ENCODE measurements at places on chromosomes 7 and 10.

GRCh38 chr10:94546049-94546900, 687 bp downstream of the HELLS start:
- DNase-seq, result no peak

- peak; percentile 38 for DNase-seq
These were observed 27.8 kb downstream of the NKX2-3 start for GRCh38 chr10:99560277-99561126.

DNA sequence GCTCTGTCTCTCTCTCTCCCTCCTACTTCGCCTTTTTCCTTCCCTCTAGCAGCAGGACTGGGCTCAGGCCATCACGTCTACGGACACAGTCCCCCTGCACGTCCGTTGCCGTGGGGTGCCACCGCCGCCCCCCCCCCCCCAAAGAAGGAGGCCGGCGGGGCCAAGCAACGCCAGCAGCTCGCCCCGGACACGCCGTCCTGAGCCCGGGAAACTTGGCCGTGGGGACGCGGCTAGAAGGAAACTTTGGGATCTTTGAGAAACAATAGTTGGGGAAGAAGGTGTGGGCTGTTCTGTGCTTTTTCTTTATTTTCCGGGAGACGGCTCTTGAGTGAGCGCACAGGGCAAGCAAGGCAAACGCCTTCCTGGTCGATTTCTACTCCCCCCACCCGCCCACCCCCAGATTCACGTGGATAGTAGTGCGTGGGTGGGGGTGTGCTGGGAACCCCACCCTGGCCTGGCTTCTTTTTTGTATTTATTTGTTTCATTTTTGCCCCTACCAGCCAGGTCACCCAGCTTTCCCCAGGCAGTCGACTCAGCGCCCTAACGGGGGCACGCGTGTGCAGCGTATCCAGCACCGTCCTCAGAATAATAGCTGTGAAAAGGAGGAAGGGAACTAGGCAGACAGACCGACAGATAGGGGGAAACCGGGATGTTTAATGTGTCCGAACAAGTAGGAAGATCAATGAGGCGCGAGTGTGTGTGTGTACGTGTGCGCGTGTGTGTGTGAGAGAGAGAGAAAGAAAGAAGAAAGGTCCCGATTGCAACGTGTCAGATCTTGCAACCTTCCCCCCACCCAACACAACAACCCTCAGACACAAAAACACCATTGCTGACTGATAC, 1.4 kb downstream of the MXI1 start:
- peak; percentile 23 for DNase-seq

DNA sequence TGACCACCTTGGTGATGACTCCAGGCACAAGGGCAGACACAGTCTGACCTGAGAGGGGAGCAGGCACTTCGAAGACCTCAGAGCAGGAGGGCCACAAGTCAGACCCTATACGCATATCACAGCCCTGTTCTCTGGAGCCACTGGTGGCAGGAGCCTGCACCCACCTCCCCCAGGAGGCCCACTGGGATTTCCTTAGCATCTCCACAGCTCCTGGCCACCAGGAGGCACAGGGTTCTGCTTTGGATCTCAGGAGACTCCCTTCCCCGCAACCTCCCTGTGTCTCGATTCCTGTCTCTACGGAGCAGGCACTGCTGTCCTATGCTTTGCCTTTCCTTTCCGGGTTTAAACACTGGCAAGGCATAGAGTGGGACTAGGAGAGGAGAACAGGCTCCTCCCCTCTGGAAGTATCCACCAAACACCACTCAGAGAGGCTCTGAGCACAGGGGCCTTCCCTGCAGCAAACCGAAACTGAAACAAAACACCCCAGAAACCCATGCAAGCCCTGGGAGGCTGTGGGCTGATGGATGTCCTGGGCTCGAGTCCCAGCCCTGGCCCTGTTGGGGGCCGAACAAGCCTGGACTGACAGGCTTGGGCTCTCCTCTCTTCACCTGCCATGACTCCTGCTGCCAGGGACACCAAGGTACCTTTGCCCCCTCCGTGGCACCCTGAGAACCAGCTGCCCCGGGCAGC, 166.3 kb downstream of the NEURL1 start:
- DNase-seq, result peak; percentile 53

DNA sequence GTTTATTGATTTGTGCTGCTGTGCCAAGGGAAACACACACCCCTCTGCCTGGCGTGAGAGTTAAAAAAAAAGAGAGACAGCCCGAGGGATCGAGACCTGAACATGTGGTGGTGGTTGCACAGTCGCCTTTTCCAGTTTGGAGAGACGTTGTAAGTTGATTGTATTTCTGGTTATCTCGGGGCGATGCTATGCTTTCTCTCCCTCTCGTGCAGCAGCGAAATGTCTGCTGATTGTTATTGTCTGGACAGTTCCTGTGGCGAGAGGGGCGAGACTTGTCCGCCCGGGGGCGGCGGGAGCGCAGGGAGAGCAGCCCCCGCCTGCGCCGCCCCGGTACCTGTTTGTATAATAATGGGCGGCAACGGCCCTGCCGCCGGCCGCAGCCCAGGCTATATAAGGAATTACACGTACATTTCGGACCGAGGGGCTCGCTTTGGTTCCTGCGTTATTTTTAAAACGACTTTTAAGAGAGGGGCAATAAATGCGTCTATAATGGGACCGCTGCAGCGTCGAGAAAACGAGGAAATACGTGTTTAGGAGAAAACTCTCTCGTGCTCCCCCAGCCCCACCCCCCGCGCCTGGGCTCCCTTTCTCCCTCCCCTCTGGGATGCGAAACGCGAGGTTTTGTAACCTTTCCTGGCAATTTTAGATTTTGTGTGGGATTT, 1.7 kb downstream of the ZEB1 start:
- DNase-seq, result peak; percentile 22

DNA sequence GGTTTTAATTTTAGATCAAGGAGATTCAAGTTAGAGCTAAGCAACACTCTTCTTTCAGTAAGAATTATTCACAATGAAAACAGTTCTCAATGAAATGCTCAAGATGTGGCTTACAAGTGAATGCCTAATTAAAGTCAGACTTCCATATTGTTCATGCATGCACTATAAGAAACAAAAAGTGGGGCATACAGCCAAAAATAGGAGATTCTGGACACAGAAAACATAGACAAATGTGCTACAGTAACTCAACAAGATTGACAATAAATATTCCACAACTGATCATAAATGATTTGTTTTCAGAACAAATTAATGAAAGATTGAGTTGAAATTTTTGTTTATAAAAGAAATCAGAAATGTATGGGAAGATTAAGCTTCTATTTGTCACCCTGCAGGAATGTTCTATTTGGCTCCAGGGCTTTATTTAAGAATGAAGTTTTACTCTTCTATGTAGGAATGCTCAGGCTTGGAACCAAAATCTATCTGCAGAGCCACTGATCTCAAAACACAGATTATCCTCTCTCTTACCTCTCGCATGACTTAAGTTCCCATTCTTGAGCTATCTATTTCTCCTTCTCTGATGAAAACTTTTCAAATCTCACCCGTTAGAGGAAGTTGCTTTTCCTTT, 89.0 kb upstream of the PIP4K2A start:
- no peak for DNase-seq

GRCh38 chr7:128197989-128198580, 43.0 kb upstream of the LEP start:
- no peak for DNase-seq

- DNase-seq, result no peak
These were observed 127.7 kb downstream of the ITIH5 start for GRCh38 chr10:7538970-7539654.

DNA sequence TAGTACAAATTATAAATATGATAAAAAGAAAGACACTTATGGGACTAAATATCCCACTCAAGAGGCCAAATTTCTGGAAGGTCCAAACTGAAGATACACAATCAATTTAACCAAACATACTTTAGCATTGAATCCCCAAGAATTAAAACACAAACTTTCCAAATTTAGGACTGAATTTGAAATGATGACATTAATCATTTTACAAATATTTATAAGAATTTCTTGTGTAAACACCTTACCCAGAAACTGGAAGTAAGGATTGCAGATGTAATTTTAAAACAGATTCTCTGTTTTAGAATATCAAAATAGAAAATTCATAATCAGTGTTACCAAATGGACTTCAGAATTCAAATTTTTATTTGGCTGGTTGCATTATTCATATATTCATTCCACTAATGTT, 588.2 kb upstream of the KCND2 start:
- no peak for DNase-seq

DNA sequence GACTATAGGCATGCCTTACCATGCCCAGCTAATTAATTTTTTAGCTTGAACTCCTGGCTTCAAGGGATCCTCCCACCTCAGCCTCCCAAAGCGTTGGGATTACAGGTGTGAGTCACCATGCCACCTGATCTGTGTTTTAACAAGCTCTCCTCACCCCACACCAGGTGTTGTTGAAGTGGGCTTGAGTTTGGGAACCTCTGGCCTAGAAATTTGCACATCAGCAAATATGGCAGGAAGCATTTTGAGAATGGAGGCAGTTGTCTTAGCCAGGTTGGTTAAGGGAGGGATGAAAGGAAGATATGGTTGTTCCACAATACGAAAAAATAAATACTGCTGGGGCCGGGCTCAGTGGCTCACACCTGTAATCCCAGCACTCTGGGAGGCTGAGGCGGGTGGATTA, 433.1 kb downstream of the TYW1 start:
- DNase-seq, result no peak

GRCh38 chr7:79713276-79713675, 259.8 kb upstream of the MAGI2 start:
- DNase-seq, result no peak

- no peak for DNase-seq
These were observed 64.9 kb downstream of the TBXAS1 start for GRCh38 chr7:139893999-139894398.

DNA sequence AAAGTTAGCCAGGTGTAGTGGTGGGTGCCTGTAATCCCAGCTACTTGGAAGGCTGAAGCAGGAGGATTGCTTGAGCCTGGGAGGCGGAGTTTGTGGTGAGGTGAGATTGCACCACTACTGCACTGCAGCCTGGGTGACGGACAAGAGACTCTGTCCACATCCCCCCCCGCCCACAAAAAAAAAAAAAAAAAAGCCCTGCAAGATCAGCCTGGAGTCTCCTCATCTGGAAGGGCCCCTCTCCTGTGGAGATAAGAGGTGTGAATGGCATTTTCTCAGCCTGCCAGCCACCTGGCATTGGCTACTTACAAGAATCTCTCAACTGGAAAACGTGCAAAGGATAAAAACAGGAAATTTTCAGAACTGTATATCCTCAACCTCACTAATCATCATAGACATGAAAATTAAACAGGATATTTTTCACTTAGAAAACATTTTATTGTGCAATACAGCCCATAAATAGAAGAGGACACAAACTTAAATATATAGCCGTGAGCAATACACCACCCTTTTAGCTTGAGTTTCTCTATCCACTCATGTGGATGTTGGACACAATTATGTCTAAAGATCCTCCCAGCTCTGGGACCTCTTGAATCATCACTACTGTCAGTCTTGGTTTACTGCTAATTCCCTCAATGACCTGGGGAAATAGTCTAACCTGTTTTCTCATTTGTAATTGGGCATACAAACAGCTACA, 11.3 kb upstream of the TSPAN15 start:
- DNase-seq, result no peak

GRCh38 chr7:135731131-135731530, 3.1 kb upstream of the SLC13A4 start:
- DNase-seq, result no peak

GRCh38 chr10:111996103-111996502, 187.5 kb downstream of the GPAM start:
- no peak for DNase-seq

- DNase-seq, result no peak
These were observed 101.6 kb downstream of the NPSR1 start for GRCh38 chr7:34759477-34760125.

DNA sequence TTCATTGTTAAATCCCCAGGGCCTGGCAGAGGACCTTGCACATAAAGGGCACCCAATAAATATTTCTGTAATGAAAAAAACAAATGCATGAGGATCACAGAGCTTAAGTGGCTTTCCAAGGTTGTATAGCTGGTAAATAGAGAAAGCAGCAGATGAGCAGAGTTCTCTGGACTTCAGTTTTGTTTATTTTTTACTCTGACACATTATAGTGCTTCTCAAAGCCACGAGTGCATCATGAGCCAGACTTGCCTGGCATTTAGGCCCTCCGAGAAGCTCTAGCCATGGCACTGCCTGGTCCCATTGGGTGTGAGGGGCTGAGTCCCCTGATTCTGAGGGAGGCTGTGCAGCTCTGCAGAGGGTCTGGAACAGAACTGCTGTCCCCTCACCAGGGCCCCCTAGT, 87.2 kb upstream of the ZNF32 start:
- DNase-seq, result no peak

GRCh38 chr7:135522509-135522908, 12.6 kb upstream of the CNOT4 start:
- DNase-seq, result no peak

DNA sequence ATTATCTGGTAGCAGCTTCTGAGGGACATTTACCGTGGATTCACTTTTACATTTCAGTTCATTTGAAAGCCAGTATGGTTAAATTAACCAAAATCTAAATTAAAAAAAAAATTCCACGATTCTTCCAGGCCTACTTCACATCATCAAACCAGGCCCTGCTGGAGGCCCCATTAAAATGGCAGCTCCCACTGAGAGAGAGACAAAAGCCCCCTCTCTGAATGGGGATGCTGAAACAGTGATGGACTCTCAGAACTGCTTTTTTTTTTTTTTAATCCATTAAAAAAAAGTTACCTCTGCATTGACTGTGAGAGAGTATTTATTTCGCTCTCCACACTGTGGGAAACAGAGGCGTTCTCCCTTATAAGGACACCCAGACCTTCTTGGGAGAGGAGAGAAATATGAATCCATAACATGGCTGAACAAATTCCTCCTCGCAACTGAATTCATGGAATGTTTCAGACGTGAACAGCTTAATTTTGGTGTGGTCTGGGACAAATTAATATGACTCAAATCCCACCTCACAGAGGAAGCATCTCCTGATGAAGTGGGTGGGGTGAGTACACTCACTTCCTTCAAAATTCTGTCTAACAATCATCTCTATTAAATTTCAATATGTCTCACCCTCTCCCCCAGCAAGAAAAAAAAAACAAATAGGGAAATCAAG, 73.5 kb downstream of the SAMD9 start:
- no peak for DNase-seq

GRCh38 chr7:25802473-25802872, 349.5 kb upstream of the NFE2L3 start:
- DNase-seq, result no peak

GRCh38 chr7:5476001-5476400, 52.4 kb upstream of the TNRC18 start:
- no peak for DNase-seq

- no peak for DNase-seq
These were observed 43.2 kb downstream of the C7orf33 start for GRCh38 chr7:148633761-148634160.

DNA sequence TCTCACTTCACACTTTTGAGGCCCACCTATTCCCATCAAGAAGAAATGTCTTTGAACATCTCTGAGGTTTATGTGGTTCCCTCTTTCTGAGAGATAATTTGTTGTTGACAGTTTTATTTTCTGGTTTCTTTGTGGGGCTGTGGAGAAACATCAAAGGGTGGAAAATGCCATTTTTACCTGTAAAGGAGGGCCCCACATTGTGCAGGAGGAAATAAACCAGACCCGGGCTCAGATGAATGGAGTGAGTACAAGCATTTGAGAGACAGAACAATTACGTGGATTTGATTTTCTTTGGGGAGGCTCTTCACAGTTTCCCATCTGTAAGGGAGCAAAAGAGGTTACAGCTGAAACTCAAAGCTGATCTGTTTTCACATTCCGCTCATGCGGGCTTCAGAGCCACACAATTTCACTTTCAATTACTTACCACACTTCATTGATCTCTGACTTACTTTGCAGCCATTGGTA, 29.8 kb downstream of the ITPRIP start:
- DNase-seq, result no peak
